ENCODE measurements at places on chromosomes 7 and 10.

GRCh38 chr10:35092851-35093250, 2.7 kb upstream of the CUL2 start:
- no peak for DNase-seq

DNA sequence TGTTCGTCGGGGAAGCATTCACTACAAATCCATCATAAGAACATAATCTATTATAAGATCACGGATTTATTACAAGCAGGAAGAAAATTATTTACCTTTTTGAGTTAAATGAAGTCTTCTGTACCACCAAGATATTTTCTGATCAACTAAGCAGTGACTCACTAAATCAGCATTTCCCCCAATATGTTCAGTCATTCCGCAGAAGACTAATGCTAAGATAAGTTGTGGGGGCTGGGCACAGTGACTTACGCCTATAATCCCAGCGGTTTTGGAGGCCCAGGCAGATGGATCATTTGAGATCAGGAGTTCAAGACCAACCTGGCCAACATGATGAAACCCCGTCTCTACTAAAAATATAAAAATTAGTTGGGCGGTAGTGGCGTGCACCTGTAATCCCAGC, 144.2 kb upstream of the EGR2 start:
- no peak for DNase-seq

DNA sequence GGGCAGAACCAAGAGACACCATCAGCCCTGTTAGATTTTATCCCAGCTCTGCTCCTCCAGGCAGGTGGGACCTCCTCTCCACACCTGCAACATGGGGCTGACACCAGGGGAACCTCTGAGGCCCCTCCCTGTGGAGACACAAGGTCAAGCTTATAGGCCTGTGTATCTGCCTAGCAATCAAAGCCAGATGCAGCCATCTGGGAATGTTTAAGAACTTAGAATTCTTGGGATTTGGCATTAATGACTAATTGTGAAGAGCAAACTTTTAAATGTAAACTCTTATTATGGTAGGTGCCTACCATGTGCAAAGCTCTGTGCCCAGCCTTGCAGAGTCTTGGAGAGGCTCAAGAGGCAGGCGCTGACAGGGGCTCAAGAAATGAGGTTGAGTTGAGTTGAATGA, 52.1 kb downstream of the TBATA start:
- DNase-seq, result no peak

DNA sequence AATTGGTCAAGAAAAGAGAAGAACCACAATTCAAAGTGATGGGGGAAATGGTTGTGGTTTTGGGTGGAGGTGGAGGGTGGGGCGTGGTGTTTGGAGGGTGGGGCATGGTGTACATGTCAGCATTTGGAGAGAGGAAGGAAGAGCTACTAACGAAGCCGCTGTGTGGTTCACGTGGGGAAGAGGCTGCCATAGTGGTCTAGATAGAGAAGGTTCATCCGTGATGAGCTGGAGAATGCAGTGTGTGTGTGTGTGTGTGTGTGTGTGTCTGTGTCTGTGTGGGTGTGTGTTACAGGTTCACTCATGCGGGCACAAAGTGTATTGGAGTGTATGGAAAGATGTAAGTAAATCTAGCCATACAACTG, 6.1 kb upstream of the VCL start:
- peak; percentile 68 for DNase-seq

- DNase-seq, result no peak
These were observed 196.7 kb downstream of the SDK1 start for GRCh38 chr7:3497796-3498195.

GRCh38 chr7:139106959-139107358, 2.6 kb downstream of the ZC3HAV1 start:
- no peak for DNase-seq

DNA sequence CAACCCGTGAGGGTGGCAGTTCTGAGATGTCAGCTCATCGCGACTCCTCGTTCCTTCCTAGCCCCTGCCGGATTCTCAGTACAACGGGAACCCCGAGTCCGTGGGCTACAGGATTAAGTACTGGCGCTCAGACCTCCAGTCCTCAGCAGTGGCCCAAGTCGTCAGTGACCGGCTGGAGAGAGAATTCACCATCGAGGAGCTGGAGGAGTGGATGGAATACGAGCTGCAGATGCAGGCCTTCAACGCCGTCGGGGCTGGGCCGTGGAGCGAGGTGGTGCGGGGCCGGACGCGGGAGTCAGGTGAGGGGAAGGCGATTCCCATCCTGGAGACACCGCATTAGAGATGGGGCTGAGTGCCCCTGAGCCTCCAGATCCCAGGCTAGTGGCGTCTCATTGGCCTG, 568.1 kb upstream of the FOXK1 start:
- no peak for DNase-seq

DNA sequence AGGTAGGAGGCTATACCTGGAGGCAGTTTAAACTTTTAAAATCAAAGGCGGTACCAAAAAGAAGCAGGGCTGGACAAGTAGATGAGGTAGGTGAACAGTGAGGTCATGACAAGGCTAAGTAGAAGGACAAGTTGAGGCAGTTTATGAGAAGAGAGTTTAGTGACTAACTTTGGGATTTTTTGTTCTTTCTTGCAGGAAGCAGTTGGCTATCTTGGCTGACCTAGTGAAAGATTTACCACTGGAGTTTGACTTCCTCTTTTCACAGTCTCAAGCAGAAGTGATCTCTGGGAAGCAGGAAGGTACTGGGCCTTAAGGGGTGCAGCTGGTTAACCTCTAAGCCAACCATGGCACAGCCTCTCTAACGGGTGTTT, 26.3 kb downstream of the ENTPD7 start:
- DNase-seq, result no peak

- DNase-seq, result no peak
These were observed 200.5 kb upstream of the KIAA1217 start for GRCh38 chr10:24008164-24009091.

DNA sequence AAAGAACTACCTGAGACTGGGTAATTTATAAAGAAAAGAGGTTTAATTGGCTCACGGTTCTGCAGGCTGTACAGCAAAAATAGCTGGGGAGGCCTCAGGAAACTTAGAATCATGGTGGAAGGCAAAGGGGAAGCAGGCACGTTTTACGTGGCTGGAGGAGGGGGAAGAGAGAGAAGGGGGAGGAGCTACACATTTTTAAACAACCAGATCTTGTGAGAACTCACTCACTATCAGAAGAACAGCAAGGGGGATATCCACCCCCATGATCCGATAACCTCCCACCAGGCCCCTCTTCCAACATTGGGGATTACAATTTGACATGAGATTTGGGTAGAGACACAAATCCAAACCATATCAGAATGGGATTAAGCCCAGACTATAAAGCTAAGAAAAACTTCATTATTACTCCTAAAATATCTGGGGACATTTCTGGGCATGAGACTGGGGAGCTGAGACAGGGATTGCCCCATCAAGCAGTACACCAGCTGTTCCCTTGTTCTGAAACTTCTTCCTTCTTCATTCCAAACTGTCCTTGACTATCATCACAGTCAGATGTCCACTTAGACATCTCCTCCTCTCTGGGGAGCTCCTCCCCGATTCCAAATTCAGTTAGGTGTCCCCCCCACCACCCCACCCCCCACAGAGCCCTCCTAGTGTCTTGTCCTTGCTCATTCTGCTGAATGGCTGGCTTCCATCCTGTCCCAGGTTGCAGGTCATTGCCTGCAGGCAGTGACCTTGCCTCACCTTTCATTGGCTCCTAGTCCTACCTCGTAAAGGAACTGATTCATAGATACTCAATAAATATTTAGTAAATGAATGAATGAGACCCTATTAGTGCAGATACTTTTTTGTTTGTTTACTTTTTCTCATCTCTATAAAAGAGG, 132.6 kb downstream of the EVX1 start:
- DNase-seq, result no peak

DNA sequence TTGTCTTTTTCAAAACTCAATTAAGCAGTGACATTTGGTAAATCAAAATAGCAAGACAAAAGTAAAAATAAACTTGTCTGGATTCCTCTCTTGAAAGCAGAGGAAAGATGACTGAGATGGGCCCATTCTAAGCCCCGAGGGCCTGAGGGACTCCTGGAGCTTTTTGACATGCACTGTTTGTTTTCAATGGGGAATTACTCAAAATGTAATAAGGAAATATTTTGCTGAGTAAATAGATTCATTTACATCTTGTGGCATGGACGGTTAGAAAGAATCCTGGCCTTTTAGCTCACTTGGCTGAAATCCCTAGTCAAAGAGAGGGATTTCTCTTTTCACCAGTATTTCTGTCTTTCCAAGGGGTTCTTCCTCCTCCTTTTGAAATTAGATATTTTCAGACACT, 108.0 kb downstream of the MKX start:
- DNase-seq, result no peak

DNA sequence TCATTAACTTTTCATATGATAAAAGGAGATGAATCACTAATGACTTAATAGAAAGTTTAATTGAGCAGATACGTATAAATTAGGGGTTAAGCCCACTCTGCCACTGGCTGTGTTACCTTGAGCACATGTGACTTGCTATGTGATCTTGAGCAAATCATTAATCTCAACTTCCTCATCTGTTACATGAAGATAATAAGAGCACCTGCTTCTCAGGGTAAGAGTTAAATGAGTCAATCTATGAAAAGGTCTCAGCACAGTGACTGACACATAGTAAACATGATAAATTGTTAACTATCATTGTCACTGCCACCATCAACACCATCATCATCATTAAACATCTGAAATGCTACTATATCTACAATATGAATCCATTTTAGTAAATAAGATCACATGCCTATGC, 110.8 kb downstream of the TPK1 start:
- no peak for DNase-seq

- DNase-seq, result no peak
These were observed 611.8 kb downstream of the SORCS3 start for GRCh38 chr10:105252911-105253310.

DNA sequence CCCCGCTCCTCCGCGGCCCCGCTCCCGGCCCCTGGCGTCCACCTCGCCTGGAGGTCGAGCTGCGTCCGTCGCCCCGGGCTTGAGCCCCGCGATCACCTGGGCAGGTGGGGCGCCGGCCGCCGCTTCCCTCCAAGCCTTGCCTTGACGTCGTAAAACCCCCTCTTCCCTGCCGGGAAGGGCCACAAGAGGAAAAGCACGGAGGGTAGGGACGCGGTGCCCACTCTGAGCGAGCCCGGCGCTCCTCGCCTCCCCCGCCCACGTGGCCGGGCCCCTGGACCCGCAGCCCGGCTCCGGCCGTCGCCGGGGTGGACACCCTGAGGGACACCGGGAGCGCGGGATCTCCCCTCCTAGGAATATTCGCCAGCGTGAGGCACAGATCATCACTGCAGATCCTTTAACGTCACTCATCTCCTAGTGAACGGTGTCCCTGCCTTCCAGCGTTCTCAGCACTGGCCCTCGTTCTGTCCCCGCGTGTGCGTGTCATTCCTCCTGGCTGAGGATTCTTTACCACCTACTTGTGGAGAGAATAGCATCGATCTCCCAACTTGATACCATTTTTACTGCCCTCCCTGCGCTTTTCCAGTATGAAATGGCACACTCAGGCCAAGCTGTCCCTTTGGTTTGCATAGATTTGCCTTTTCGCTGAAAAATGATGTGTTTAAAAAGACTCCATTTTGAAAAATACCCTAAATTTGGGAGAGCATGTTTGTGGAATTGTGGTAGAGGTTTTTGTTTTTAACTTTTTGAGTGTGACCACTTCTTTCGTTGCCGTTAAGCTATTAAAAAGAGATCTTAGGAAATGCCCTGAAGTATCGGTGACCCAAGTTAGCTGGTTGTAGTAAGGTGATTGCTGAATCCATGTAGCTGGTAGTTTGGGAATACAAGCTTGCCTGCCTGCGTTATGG, 649 bp downstream of the ACTR3B start:
- DNase-seq, result peak; percentile 53

DNA sequence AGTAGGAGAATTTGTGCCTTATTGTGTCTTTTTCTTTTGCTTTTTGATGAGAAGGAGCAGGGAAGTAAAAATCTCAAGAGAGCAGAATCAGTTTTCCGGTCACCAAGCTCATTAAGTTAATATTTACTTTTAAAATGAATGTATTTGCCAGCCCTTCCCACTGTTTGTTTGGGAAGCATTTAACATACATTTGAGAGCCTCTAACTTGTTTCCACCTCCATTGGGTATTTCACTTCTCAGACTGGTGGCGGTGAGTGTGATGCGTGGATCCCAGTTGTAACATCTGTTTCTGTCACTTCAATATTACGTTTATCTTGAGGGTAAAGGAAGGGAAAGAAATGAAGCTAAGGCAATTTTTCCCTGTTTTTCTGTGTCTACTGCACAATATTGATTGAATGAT, 22.8 kb downstream of the CDK14 start:
- DNase-seq, result no peak

GRCh38 chr7:70616821-70617220, 515.1 kb upstream of the GALNT17 start:
- no peak for DNase-seq

DNA sequence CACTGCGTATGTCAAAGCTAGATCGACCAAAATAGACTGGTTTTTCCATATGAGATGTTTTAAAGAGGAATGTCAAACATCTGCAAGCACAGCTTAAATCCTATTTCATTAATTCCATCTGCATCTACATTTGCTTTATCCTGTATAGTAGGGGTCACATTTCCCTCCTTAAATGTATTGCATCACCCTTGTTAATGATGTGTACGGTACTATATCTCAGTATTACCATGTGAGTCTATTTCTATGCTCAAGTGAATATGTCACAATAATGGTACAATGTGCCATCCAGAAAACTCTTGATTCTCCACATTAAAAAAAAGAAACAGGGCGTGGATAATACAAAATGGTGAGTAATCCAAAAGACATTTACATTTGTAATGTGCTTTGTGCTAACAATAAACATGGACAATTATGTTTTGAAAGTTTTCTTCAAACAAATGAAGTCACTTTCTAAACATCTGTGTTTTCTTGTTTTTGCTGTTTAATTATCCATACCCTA, 56.6 kb downstream of the TWIST1 start:
- DNase-seq, result no peak

DNA sequence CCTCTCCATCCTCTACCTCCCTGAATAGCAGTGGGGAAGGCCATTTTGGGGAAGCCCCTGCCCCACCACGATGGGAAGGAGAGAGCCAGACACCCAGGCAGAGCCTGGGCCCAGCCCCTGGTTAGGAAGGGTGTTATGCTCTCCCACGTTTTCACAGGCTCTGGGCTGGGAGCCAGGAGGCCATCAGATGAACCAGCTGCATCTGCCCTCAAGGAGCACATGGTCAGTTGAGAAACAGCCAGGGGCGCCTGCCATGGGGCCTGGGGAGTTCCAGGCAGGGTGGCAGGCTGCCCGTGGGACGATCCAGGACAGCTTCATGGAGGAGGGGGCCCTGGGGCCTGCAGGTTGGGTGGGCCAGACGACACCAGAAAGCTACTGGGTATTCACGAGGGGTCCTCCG, 47.5 kb downstream of the CAMK2B start:
- no peak for DNase-seq

Data from naive thymus-derived CD4-positive, alpha-beta T cell (primary cell).